ENCODE measurements at places on chromosomes 4 and X.

GRCh38 chr4:57023104-57023503, 44.4 kb downstream of the POLR2B start:
- no peak for DNase-seq

DNA sequence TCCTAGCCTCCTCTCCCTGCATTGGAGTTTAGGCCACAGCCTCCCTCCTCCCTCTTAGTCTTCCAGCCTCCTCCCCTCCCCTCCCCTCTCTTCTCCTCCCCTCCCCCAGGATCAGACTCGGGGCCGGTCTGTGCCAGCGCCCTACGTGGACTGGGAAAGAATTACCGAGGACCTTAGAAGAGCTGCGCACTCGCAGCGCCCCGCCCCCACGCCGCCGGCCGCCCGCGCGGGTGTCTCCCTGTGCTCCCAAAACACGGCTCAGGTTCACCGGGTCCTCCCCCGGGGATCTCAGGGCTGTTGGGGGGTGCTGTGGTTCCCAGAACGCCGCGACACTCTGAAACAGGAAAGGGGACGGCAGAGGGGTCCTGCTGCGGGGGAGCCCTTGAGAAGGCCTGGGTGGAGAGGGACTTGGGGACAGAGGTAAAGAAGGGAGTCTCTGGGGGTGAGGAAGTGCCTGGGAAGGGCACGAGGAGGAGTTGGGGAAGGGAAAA, 122.3 kb upstream of the TBL1X start:
- DNase-seq, result peak; percentile 77

DNA sequence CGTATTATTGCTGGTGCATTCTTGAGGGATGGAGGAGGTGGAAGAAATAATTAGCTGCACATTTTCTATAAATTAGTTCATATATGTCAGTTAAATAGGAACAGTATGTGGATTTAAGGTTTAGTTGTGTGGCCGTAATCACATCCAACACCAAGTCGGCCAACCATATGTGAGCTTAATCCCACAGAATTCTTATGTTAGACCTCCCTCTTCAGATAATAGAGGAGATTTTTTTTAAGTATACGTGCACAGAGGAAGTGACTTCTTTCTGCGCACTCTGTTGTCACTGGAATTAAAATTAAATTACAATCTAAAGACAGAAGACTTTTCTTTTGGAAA, 2.1 kb downstream of the SEPTIN11 start:
- no peak for DNase-seq

GRCh38 chr4:20338841-20339240, 87.1 kb downstream of the SLIT2 start:
- no peak for DNase-seq

GRCh38 chr4:33226133-33226532, 2506.0 kb downstream of the PCDH7 start:
- DNase-seq, result no peak

GRCh38 chr4:113148925-113149324, 99.5 kb downstream of the ANK2 start:
- peak; percentile 63 for DNase-seq

DNA sequence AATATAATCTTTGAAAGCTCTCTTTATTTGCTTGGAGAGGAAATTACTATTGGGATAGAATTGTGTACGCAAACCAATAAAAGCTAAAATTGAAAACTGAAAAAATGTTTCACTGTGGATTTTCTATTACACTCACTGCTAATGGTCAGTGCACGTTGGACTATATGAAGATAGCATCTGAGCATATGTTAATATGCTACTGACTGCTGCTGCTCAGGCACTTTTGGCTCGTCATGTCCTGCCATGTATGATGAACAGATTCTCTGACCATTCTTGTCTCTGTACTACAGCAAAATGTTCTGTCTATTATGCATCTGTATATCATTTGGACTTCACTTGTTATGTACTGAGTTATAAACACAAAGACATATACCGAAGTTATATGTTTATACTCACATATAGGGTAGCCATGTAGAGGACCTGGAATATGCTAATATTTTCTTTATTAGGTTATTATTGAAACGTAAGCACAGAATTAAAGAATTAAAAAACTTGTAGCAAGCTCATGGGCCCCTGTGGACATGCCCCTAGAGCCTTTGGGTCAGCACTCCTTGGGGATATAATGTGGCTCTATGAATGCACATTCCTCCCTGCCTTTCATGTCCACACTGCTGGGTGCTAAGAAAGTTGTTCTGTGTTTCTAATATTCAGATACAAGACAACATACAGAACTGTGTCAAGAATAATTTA, 120.8 kb downstream of the ANK2 start:
- no peak for DNase-seq
